ENCODE measurements at places on chromosomes 2 and 18.
A peak's percentile ranks its signal among the peaks of the same experiment; 100 is the strongest.

DNA sequence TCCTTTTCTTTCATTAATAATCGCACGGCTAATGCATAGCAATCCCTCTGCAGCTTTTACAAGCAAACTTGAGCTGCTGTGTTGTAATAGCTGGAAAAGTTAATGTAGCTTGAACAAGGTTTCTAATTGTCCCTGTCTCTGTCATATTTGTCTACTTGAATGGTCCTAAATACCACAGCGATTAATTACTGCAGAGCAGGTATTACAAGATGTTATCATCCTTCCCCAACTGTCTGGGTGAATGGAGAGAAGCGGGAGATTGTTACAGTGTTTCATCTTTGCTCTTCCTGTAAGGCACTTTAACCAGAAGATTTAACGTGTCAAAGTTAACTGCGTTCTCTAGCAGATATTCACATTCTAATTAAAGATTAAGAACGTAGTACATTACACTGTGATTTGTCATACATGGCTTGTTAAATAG, 422.2 kb upstream of the POU3F3 start:
- peak; percentile 57 for DNase-seq

DNA sequence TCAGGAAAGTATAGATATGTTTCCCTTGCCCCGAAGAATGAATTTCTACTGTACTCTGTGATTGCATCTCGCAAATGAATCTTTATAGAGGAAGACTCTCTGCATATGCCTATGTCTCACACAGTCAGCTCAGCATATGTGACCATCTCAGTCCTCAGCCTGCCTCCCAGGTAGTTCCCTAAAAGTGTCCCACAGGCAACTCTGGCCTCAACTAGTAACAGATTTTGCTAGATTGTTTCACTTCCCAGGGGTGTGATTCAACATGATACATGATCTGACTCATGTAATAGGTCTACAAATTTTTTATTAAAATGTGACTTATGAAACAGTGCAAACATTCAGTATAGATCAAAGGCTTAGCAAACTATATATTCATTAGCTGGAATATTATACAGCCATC, 296.6 kb upstream of the CRIM1 start:
- no peak for DNase-seq

GRCh38 chr18:1872274-1872673, 699.0 kb downstream of the METTL4 start:
- no peak for DNase-seq

GRCh38 chr18:13539843-13540476, 186.4 kb downstream of the FAM210A start:
- no peak for DNase-seq

GRCh38 chr2:142075826-142076225, 55.0 kb downstream of the LRP1B start:
- no peak for DNase-seq

- no peak for DNase-seq
Measured at GRCh38 chr2:201965550-201965949, 68.1 kb upstream of the FZD7 start.

DNA sequence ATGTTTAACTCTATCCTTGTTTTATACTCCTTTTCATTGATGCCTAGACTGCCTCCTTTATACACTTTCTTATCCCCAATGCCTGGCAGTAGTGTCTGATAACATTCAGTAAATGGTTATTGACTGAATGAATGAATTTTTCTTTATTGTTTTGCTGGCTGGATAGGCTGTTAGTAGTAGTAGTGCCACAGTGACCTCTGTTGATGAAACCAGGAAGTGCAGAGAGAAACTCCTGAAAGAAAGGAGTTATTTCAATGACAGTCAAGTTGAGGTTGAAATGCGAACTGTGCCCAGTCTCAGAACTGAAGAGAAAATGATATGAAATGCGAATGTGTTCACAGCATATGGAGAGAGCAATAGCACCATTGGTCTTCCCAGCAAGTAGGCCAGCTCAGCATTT, 26.8 kb upstream of the SLC9A2 start:
- DNase-seq, result no peak

DNA sequence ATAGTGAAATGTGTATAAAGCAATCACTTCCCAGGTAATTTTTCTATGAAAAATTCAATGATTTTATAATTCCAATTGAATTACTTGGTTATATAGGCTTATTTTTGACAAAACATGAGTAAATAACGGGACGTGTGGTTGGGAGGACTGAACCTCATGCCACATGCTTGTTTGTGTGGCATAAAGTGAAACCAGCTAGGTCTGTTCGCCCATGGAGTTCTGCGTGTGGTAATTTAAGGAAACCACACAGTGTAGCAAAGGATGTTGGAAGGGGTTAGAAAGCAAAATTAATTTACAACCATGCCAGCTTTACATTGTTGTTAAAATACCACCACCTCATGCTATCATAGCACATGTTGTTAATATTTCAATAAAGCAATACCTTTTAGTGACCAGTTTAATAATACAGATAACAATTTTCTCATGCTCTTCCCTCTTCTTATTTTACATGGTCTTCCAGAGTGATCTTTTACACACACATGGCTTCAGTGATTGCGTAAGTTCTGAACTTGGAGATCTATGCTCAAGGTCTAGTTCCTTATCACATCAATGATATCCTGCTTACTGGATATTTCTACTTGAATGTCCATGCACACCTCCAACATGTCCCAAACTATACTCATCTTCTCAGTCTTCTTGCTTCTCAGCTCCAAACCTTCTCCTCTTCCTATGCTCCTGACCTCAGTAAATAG, 156.4 kb upstream of the ITGA4 start:
- DNase-seq, result no peak

GRCh38 chr2:120933693-120934573, 198.3 kb downstream of the GLI2 start:
- no peak for DNase-seq

Measured in T47D (cell line).